Fibroblast of lung (primary cell): ENCODE measurements at places on chromosomes 5 and 9. TPM values are rescaled to one million over a fixed set of nuclear protein-coding genes. Genes with fewer than 3 reads are reported as not detected.

The FBP2 gene
- total RNA-seq, result not detected in 2 replicates

The NMUR2 gene
- total RNA-seq, result not detected in 2 replicates

The FOXD4L5 gene
- under 0.01 TPM in 2 replicates for total RNA-seq

The DBH gene
- not detected in 2 replicates for total RNA-seq

The EQTN gene
- total RNA-seq, result not detected in 2 replicates

The FOXD1 gene
- 0.77 and 1.5 TPM in 2 replicates for total RNA-seq

GRCh38 chr9:3525096-3525835, 535 bp downstream of the RFX3 start:
- H3K4me3 ChIP-seq, result peak overlapping the region; percentile 90
- no peak for DNase-seq
- no peaks in the 10 kb centered on the region for H3K36me3 ChIP-seq
- peak overlapping the region; percentile 100 for H3K27ac ChIP-seq

DNA sequence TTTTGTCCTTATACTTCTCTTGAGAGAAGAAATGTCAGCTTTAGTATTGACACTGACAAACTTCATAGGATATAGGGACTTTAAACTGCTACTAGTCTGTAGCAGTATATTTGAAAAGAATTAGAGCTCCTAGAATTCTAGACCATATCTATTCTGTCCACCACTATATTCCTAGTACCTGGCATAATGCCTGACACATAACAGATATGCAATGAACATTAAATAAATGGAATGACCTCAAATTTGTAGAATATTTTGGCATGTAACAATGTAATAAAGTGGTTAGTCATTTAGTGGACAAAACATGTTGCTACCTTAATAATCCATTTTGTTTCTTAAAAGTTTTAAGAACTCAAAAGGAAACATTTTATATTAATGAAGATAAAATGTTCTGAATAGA, 57.5 kb downstream of the HOMER1 start:
- no peaks in the 10 kb centered on the region for H3K36me3 ChIP-seq
- H3K27me3 ChIP-seq, result no peaks in the 10 kb centered on the region
- H3K4me1 ChIP-seq, result no peaks in the 10 kb centered on the region
- H3K27ac ChIP-seq, result no peak overlapping the region

- H3K4me3 ChIP-seq, result no peak overlapping the region
- DNase-seq, result no peak
- no peaks in the 10 kb centered on the region for H3K36me3 ChIP-seq
- no peaks in the 10 kb centered on the region for H3K27me3 ChIP-seq
Measured at GRCh38 chr5:6393596-6394194, 15.3 kb upstream of the MED10 start.

DNA sequence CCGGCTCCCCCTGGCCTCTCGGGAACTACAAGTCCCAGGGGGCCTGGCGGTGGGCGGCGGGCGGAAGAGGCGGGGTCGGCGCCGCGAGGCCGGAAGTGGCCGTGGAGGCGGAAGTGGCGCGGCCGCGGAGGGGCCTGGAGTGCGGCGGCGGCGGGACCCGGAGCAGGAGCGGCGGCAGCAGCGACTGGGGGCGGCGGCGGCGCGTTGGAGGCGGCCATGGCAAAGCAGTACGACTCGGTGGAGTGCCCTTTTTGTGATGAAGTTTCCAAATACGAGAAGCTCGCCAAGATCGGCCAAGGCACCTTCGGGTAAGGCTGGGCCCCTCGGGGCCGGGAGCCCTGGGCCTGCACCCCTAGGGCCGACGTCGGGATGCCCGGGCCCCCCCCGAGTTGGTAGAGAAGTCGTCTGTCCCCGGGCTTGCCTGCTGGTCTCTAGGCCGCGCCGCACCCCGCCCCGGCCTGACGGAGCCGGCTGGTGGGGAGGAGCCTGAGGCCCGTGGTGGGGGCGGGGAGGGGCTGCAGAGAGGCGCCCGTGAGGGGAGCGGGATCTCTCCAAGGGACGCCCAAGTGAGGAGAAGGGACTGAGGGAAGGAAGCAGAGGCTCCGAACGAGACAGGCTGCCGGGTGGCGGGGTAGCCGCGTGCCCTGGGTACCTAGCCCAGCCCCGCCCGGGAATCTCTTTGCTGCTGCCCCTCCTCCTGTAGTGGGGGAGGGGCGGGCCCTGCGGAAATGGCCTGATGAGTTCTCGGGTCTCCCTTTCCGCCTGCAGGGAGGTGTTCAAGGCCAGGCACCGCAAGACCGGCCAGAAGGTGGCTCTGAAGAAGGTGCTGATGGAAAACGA, at the start of gene CDK9:
TSS of gene CDK9 (plus strand) at position 102 of the 840 bp plus-strand sequence. CDS start at position 217, 115 bp downstream.
- peak; percentile 89 for DNase-seq
- peak within 1 kb of the TSS; percentile 91 for H3K27ac ChIP-seq
- peaks cover 8% of the 10 kb centered on the region for H3K4me1 ChIP-seq
- no peaks in the 10 kb centered on the region for H3K27me3 ChIP-seq
- peaks cover 29% of the 10 kb centered on the region for H3K36me3 ChIP-seq

DNA sequence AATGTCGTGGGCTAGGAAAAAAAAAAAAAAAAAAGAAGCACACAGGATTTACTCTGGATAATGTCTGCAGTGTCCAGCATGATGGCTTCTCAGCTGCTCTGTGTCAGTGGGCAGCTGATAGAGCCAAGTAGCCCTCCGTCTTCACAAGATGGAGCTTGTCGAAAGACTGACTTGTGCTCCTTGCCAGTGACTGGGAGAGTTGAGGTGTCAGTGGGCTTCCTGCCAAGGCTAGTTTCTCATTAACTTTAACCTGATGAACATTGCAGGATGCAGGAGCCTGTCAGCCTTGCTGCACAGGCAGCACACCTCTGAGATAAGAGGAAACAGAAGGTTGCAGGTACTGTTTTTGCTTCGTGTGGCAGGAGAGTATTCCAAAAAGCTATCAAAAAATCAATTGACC, 171.4 kb upstream of the SGCD start:
- no peaks in the 10 kb centered on the region for H3K27me3 ChIP-seq
- DNase-seq, result no peak
- no peak overlapping the region for H3K4me3 ChIP-seq
- no peaks in the 10 kb centered on the region for H3K36me3 ChIP-seq
- H3K27ac ChIP-seq, result no peak overlapping the region

GRCh38 chr5:63961598-63962161, 565 bp downstream of the HTR1A start:
- no peak overlapping the region for H3K4me3 ChIP-seq
- no peaks in the 10 kb centered on the region for H3K27me3 ChIP-seq
- no peaks in the 10 kb centered on the region for H3K36me3 ChIP-seq
- no peaks in the 10 kb centered on the region for H3K4me1 ChIP-seq
- no peak for DNase-seq
